Large intestine (tissue), 12 donors: ENCODE measurements at places on chromosomes 6 and 20. TPM values are rescaled to one million over a fixed set of nuclear protein-coding genes. Genes with fewer than 3 reads are reported as not detected.

DNA sequence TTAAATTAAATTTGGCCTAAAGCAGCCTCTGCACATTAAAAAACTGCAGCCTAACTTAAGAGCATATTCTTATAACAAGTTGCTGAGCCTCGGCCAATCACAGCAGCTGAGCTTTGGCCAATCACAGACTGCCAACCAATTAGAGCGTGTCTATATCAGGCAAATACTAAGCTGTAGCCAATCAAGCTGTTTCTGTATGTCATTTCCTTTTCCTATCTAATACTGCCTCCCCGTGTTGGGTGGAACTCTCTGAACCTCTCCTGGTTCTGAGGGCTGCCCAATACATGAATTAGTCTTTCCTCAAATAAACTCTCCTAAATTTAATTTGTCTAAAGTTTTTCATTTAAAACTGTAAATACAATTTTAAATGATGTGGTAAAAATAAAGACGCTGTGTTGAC lies 3.9 kb upstream of the TMEM244 start:
- no peak for DNase-seq

BPIFB1 gene
- not detected for polyA plus RNA-seq

- DNase-seq, result no peak
Observed at GRCh38 chr6:110331816-110332215, 26.3 kb downstream of the METTL24 start.

DNA sequence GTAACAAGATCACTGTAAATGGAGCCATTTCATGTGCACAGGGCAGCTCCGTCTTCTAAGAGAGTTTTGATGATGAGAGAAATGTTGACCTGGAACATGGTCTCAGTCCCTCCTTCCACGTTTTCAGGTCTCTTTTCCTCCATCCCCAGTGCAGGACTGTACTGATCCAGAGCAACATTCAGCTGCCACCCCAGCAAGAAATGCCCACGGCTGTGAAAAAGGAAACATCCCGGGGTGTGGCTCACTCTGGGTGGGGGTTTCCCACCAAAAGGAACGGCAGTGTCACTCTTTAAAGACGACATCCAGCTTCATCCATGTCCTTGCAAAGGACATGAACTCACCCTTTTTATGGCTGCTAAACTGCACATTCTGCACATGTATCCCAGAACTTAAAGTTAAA lies 92.6 kb downstream of the ERMARD start:
- DNase-seq, result no peak

TMC2 gene
- 0.45 TPM for polyA plus RNA-seq

QKI gene
- 30.2 TPM for polyA plus RNA-seq

DNA sequence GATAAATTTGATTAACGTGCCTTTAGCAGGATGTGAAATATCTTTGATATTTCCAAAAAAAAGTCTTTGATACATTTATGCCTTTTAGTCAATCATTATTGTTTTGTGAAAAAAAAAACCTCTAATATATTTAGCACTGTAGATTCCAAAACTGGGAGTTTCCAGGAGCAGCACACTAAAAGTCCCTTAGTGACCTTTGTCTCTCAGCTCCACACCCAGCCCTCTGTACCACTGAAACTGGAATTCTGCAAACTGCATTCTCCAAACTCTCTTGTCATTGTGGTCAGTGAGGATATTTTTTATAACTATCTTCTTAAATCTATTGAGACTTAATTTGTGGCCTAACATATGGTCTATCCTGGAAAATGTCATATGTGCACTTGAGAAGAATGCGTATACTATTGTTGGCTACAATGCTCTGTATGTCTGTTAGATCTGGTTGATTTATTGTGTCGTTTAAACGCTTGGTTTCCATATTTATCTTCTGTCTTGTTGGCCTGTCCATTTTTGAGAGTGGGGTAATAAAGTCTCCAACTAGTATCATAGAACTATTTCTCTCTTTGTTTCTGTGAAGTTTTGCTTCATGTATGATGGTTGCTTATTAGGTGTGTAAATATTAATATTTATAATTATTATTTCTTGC lies 73.2 kb upstream of the CNKSR3 start:
- DNase-seq, result peak; percentile 34

ISM1 gene
- polyA plus RNA-seq, result 0.81 TPM

SLC32A1 gene
- polyA plus RNA-seq, result 0.03 TPM

DNA sequence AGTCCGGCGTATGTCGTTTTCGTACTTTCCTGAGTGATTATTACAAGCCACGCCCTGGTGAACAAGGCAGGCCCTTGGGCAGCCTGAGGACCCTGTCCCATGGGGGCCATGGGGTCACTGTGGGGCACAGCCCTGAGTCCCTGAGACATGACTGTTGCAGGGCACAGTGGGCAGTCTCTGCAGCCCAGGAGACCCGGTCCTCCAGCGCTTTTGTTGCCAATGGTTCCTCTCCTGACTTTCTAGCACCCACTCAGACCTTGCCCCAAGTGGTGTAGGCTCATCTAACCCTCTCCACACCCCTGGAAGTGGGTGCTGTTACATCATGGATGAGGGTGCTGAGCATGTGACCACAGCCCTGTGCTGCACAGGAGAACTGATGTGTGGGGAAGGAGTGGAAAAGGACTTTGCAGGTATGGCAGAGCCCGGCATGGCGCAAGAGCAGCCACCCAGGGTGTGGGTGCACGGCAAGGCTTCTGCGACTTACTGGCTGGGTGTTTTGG lies 319.5 kb downstream of the TAF4 start:
- DNase-seq, result no peak

GRCh38 chr20:16821211-16822089 lies 73.3 kb downstream of the OTOR start:
- DNase-seq, result no peak

DNA sequence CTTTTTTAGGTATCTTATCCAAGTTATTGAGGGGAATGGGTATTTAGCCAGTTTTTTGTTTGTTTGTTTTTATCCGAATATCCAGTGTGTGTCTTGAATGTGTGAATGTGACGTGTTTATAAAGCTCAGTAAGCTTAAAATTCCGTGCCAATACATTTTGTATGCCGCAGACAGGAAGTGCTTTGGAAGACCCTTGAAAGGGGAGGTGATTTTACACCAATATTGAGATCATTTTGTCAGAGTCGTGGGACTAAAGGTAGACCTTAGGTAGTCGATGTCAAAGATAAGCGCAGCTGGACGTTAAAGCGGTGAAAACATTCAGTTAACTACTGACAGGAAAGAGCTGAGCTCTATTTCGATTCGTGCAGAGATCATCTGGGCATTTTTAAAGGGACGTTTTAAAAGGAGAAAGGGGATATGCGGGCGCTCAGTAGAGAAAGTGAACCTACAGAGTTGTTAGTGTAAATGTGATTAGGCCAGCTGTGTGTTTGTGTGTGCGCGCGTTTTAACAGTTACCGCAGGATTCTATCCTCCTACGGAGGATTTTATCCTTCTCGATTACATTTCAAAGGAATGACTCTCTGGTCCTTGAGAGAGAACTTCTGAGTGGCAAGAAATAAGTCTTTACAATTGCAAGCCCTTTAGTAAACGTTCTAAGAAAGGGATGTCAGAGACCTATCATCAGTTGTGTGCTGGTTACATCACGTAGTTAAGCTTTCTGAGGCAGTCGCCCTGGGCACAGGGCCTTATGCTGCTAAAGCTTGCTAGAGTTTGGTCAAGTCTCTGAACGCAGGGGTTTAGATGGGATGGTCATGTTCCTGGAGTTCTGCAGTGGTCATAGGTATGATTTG lies 625 bp upstream of the ECHDC1 start:
- DNase-seq, result peak; percentile 64

GSTA2 gene
- polyA plus RNA-seq, result 24.0 TPM

- DNase-seq, result no peak
Observed at GRCh38 chr6:148223424-148223842, 119.2 kb upstream of the SASH1 start.

DNA sequence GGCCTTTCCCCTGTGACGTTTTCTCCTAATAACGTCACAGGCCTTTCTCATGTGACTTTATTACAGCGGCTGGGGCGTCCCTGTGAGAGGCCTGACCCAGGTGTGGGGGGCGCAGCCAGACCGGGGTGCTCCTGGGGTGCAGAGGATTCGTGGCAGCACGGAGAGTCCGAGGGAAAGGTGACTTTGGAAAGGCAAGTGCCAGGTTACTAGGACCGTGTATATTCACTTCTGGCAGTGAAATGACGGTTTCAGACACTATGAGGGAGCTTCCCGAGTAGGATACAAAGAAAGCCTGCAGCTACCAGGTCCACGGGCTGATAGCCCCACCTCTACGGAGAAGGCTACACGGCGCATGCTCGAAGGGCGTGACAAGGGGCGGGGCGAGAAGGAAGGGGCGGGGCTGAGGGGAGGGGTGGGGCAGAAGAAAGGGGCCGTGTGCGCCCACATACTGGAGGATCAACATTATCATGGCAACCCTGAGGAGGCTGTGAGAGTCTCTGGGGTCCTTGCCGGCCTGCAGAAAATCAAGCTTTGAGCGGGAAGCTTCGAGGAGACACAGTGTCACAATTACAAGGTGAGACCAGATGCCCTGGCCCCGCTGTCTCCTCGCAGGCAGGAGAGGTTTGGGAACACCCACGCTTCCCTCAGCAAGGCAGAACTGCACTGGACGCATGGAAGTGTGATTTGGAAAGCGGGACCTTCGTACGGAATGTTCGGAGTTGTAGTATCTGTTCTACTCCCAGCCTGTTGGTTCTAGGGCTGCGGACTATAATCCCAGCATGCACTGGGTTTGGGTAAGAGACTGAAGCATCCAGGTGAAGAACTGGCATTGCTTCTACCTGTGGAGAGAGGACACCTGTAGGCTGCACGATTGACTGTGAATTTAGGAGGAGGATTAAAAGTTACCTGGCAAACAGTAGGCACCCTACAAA lies 54.4 kb upstream of the ZNF337 start:
- peak; percentile 75 for DNase-seq

DEFB112 gene
- not detected for polyA plus RNA-seq

- no peak for DNase-seq
Observed at GRCh38 chr20:52226370-52226769, 34.8 kb upstream of the ZFP64 start.

ZGPAT gene
- polyA plus RNA-seq, result 20.1 TPM

RBBP8NL gene
- 9.6 TPM for polyA plus RNA-seq

GRCh38 chr20:56222945-56223344 lies 25.6 kb upstream of the MC3R start:
- peak; percentile 57 for DNase-seq

DNA sequence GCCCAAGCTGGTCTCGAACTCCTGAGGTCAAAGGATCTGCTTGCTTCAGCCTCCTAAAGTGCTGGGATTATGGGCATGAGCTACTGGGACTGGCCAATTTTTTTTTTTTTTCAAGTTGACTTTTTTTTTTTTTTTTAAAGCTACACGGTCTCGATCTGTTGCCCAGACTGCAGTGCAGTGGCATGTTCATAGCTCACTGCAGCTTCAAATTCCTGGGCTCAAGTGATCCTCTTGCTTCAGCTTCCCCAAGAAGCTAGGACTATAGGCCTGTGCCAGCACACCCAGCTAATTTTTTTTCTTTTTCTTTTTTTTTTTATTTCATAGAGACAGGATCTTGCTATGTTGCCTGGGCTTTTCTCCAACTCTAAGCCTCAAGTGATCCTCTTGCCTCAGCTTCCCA lies 59.5 kb downstream of the NCOA3 start:
- DNase-seq, result no peak

CASP8AP2 gene
- 13.1 TPM for polyA plus RNA-seq

DNA sequence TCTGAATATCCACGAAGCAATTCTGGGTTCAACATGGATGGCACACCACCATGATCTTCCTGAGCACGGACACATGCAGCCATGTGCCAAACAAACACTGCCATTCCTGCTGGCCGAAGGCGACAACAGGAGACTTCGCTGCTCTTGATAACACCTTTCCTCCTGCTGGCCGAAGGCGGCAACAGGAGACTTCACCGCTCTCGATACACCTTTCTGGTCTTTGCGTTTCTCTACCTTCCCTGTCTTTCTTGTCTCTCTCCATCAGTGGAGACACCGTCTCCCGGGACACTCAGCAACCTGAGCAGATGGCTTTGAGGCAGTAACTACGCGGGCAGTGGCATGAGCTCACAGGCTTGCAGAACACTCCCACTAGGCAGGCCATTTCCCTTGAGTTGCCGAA lies 54.9 kb upstream of the MPC1 start:
- DNase-seq, result no peak

GRCh38 chr20:45337367-45338120 lies 10.7 kb downstream of the SDC4 start:
- peak; percentile 54 for DNase-seq

DNA sequence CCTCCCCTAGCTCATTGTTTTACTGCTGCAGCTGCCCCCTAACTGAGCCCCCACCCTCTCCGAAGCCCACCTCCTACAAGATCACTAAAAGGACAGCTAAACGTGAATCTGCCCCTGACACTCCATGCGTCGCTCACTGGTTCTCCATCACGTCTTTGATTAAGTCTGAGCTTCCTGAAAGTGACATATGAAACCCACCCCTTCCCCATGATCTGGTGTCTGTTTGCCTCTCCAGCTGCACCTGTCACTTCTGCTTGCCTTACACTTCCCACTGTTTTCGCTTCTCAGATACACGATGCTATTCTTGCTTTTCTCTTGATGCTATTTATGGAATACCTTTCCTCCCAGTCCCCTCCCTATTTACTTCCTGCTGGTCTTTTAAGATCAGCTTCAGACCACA lies 8.0 kb upstream of the PERP start:
- DNase-seq, result no peak

GRCh38 chr20:23309781-23310180 lies 40.8 kb upstream of the NXT1 start:
- DNase-seq, result no peak

PRSS35 gene
- 9.0 TPM for polyA plus RNA-seq
